ENCODE measurements at places on chromosomes 12 and 14.

DNA sequence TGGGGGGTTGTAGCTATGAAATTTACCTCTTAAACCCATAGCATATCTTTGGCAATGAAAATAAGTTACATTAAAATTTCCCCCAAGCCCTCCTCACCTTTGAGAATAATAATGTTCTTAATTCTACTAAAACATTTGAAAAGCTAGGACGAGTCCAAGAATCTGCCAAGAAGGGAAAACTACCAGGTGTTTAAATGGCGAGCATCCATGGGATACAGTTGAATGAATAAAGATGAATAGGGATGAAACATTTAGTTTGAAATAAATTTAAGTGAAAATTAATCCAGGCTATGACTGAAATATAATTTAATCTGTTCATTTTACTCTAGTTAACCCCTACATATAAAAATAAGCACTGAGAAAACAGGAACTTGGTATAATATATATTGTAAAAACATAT, 536.7 kb downstream of the FLRT2 start:
- no peak for DNase-seq

- no peak for DNase-seq
Measured at GRCh38 chr12:19055589-19055988, 73.9 kb upstream of the PLEKHA5 start.

DNA sequence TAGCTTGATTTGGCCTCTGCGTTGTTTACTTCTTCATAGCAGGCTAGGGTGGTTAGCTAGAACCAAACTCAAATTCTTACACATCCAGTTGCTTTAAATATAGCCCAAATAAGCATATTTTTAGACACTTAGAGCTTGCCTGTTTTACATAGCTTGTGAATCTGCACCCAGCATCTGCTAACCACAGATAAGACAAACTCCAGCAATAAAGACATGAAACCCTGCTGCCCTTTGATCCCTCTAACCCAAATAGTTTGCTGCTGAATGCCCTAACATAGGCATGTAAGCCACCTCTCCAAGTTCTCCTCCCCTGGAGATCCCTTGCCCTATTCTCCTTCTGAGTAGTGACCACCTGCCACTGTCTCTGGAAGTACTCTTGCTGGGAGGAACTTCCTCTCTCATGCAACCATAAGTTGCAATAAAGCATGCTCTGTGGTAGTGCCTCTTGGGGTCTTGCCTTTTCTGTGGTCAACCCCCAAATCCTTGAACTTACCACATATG, 185.6 kb downstream of the TMEM117 start:
- no peak for DNase-seq

DNA sequence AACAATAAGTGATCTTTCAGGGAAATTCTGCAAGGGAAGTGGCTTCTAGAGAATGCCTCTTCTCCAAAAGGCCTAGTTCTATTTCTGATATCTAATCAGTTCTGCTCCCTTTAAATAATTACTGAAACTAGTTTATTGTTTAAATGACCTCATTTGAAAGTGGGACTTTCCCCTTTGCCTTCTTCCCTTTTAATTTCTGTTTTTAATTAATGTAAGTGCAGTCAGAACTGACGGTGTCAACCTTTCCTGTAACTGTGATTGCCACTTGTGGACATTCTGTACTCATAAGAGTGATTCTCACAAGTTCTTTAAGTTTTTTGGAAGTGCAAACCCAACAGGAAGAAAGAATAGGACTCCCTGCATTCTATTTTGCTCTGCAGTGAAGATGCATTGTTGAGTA, 265.3 kb upstream of the PLEKHG7 start:
- no peak for DNase-seq

DNA sequence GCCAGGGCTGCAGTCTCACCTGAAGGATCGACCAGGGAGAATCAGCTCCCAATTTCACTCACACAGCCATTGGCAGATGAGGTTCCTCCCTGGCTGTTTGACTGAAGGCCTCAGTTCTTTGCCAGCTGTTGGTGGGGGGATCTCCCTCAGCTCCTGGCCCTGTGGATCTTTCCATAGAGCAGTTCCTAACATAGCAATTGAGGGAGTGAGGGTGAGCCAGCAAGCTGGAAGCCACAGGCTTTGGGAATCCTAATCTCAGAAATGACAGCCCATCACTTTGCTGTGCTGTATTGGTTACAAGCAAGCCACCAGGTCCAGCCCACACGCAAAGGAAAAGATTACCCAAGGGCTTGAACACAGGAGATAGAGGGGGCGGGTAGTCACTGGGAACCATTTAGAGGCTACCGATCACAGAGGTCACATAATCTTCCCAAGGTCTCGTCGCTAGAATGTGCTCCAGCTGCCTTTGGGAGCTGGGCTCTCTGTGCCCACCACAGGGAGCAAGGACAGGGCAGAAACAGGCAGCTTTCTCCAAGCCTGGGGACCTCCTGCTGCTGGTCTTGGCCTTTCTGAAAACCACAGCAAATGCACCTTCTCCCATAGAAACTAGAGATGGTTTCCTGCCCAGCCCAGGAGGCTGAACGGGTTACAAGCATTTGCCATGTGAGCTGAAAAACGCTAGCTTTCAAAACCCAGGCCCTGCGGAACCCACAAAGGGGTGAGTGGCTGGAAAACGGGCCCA, 4.6 kb upstream of the OTUB2 start:
- no peak for DNase-seq

DNA sequence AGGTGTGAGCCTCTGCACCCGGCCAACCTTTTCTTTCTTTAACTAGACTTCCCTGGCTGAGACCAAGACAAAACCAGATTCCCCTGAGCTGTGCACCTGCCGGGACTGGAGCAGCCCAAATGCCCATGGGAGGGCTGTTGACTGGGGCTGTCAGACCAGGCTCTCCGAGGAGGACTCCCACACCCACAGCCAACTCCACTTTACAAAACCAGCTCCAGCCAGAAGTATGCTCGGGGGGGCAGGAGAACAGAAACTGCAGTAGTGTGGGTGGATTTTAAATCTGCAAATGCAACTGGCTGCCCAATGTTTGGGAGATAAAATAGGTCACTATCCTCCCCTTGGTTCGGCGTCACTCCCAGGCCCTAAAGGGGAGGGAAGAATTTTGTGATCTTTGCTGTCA, 78.5 kb downstream of the VCPKMT start:
- no peak for DNase-seq

- peak; percentile 46 for DNase-seq
Measured at GRCh38 chr14:69687606-69688298, 76.4 kb downstream of the SUSD6 start.

- DNase-seq, result no peak
Measured at GRCh38 chr14:96580566-96580965, 78.4 kb downstream of the PAPOLA start.

- no peak for DNase-seq
Measured at GRCh38 chr12:65449400-65449799, 170.9 kb downstream of the MSRB3 start.
